ENCODE measurements at places on chromosomes 2 and 18. TPM values are rescaled to one million over a fixed set of nuclear protein-coding genes. Genes with fewer than 3 reads are reported as not detected.

Gene OR6B2
- total RNA-seq: not detected

- no peak for DNase-seq
Measured at GRCh38 chr2:215693193-215693998, 257.5 kb upstream of the FN1 start.

GRCh38 chr2:69308338-69308737 is 78.7 kb downstream of the GFPT1 start:
- no peak for DNase-seq

DNA sequence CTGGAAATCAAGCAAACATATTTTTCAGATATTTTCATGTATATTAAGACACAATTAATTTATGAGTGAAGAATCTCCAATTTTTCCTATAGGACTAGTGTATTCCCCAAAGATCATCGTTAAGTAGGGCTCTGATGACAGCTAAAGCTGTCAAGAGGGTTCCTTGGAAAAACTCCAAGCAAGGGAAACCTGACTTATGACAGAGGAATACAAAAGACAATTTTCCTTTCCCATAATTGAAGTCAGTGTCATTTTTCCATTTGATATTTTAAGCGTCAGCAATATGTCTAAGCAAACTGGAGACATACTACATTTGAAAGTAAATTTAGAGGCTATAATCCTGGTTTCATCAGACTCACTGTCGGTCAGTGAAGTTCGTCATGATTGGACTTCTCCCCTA is 36.1 kb downstream of the RIT2 start:
- no peak for DNase-seq

DNA sequence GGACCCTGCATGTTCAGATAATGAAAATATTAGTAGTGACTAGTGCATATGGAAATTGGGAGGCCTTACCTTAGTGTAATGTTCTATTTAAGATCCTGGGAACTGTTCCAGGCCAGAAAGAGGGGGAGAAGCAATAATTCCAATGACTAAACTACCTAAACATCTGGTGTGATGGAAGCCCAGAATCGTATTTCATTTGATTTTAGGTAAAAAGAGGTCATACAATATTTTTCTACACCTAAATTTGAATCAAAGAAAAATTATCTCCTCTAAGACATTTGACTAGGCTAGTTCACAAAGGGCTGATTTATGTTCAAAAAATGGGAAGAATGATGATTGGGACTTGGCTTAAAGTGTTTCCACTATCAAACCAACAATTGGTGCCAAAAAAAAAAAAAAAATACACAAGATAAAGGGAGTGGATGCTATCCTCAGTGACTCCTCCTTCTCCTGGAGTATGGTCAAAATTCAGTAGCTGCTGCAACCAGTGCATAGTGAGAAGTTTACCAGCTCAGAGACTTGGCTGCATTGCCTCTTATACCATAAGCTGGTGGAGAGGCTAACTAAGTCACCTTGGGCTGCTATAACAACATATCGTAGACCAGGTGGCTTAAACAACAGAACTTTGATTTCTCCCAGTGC is 1038.3 kb upstream of the ACVR2A start:
- no peak for DNase-seq
